GF-D8 (cell line): ENCODE measurements at places on chromosomes 13 and 19.

DNA sequence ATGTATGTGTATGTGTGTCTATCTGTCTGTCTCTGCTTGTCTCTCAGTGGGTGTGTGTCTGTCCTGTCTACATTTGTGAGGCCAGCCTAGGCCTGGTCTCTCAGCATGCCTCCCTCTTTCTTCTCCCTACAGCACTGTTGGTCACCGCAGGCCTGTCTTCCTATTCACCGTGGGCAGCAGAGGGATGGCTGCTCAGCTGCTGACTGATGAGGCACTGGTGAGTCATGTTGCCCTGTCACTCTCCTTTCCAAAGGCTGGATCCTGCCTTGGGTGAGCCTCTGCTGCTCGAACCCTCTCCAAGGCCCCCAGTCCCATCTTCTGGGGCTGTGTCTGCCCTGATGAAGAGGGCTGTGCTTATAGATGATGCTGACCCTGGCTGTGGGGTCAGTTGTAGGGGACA, 6.3 kb downstream of the ZNF71 start:
- no peak for DNase-seq

DNA sequence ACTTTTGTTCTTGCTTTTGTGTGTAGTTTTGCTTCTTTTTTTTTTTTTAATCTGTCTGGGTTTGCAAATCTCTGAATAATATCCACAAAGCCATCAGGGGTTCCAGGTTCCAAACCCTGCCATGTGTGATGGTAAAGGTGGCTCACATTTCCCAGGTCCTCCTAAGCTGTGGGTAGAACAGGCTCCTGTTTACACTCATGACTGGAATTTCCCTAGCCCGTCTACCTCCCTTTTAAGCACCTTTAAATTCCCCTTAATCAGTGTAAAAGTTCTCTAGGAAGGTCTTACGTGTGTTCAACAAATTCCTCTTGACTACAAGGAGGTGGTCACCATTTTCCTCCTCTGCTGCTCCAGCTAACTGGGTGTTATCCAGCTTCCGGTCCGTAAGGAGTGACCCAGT, 62.8 kb downstream of the EFNB2 start:
- DNase-seq: no peak

GRCh38 chr13:112193463-112194166, 126.7 kb downstream of the SOX1 start:
- DNase-seq: no peak

DNA sequence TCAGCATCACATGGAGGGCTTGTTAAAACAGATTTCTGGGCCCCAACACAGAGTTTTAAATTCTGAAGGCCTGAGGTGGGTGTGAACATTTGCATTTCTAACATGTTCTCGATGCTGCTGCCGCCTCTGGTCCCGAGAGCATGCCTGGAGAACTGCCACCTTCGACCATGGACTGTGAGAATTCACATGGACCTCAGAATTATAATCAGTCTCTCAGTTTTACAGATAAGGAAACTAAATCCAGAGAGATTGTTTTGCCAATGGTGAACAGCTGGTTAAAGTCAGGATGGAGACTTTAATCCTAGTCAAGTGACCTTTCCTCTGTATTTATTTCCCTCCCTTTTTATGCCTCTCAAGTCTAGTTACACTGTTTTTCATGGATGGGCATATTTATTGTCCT, 14.7 kb downstream of the ALOX5AP start:
- no peak for DNase-seq

GRCh38 chr13:31717583-31717982, 21.7 kb upstream of the RXFP2 start:
- no peak for DNase-seq

DNA sequence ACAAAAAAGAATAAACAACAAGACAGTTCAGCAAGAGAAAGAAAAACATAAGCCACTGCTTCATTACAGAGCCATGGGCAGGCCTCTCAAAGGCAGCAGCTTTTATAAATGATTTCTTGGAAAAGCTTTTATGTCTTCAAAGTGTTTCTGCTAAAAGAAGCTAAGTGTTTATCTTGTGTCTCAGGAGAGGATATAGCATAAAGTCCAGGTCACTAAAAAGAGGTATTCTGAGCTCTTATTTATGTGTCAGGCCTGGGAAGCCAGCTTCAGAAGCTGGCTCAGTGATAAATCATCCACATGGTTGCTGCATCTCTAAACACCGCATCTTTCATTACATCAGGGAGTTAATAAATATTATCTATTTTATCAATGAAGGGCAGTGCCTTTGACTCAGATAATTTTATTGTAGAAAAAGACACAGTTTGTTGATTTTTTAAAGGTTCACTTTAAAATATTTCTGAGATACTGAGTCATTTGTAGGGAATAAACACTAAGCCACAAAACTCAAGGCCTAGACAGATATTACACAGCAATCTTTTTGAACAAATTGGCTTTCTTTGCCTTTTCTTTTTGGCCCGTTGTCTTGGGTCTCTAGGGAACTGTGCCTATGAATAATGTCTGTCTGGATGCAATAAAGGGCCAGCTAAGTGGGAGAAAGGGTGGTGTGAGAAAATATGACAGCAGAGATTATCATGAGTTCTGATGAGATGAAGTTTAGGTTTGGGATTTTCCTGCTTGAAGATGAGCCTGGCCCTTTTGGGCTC, 1086.6 kb downstream of the UQCRFS1 start:
- no peak for DNase-seq

GRCh38 chr19:17378271-17378670, 1.1 kb upstream of the PLVAP start:
- no peak for DNase-seq

- no peak for DNase-seq
Measured at GRCh38 chr13:77687799-77688198, 9.7 kb upstream of the SLAIN1 start.

DNA sequence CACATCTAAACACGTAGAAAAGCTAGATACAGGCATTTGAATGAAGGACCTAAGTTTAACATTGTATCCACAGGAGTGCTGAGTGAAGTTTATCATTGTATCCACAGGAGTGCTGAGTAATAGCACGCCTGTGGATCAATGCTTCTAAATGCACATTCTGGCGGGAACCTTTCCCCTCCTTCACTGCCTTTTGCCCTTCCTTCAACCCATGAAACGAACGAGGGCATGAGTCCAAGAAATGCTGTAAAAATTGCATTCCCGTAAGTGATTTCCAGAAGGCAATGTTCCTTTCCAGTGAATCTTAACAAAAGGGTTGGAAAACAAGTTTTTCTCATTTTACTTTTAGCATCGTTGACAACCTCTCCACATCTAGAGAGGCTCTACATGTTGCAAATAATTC, 88.1 kb downstream of the ZDHHC20 start:
- no peak for DNase-seq

DNA sequence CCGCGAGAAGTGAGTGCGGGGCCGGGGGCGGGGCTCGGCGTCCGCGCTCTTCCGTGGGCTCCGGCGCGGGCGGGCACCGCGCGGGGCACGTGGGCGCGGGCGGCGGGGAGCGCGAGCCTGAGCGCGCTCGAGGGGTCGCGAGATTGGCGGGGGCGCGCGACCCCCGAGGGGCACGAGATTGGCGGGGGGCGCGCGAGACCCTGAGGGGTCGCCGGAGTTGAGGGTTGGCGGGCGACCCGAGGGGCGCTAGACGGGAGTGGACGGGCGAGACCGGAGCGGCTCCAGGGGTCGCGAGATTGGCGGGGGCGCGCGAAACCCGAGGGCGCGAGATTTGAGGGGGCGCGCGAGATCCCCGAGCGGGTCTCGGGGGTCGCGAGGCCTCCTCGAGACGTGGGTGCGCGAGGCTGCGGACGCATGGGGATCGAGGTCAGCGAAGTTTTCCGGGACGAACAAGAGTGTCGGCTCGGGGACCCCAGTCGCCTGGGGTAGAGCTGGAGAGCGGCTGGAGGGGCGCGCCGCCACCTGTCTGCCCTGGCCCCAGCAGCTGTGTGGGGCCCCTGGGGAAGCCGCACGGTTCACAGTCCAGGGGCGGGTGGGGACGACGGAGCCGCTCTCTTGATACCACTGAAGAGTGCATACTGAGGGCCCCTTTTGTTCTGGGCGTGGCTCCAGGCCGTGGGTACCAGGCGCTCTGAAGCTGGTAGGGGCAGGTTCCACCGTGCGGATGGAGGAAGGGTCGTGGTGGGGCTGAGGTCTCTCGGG, 682 bp downstream of the SSBP4 start:
- no peak for DNase-seq
